ENCODE measurements at places on chromosomes 13 and 19. TPM values are rescaled to one million over a fixed set of nuclear protein-coding genes. Genes with fewer than 3 reads are reported as not detected.

Gene ZNF536
- polyA plus RNA-seq, result not detected

GRCh38 chr13:91017669-91018053 lies 329.8 kb upstream of the MIR17HG start:
- DNase-seq, result no peak

DNA sequence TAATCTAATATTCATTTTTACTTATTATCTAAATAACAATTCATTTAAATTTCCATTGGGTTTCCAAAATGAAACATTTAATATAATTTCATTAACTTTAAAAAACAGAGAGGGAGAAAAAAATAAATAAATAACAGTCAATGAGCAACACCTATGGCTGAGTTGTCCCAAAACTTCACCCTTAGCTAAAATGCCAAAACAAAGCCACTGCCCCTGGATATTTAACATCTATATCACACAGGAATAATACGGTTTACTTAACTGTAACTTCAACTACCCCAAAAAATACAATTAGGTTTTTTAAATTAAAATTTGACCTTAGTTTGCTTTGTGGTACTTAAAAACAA lies 541 bp downstream of the ELF1 start:
- no peak for DNase-seq

- DNase-seq, result peak; percentile 44
Measured at GRCh38 chr19:15464394-15465385, at the start of gene RASAL3. Gene RASAL3 (minus strand): TSS chr19:15464544. CDS start chr19:15464358, 186 bp downstream.

- no peak for DNase-seq
Measured at GRCh38 chr19:19334063-19334988, 13.7 kb downstream of the MAU2 start.
